ENCODE measurements at places on chromosomes 12 and 14.
A peak's percentile ranks its signal among the peaks of the same experiment; 100 is the strongest.

- no peak for DNase-seq
Observed at GRCh38 chr14:101501341-101501740, 60.0 kb upstream of the DIO3 start.

DNA sequence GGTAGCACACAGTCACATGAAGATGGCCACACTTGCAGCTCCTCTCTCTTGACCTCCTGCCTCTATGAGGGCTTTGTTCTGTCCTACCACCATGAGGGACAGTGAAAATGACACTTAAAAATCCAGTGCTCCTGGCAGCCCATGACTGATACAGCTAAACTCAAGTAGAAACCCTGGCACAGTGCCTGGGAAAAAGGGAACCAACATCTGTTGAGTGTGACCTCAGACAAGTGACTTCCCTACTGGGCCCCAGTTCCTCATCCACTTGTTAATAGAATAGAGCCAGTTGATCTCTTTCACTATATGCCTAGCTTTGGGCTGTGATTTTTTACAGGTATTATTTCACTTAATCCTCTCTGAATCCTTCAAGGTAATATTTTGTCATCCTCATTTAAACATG, 4.8 kb downstream of the GUCY2C start:
- no peak for DNase-seq

GRCh38 chr12:26046906-26047305, 77.9 kb downstream of the BHLHE41 start:
- DNase-seq, result no peak

DNA sequence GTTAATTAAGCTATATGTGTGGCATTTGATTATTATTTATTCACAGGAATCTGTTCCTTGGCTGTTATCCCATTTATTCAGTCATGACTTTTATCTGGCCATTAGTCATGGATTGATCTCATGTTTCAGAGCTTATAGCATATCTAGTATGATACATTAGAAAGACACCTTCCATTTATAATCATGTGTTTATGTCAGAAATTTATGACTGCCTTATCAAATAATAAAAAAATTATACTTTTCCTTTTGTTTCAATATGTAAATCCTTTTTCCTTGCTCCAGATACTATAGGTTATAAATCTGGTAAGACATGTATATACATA, 248.0 kb upstream of the PDE3A start:
- no peak for DNase-seq

- DNase-seq, result no peak
Observed at GRCh38 chr14:25484235-25484634, 434.3 kb upstream of the STXBP6 start.

DNA sequence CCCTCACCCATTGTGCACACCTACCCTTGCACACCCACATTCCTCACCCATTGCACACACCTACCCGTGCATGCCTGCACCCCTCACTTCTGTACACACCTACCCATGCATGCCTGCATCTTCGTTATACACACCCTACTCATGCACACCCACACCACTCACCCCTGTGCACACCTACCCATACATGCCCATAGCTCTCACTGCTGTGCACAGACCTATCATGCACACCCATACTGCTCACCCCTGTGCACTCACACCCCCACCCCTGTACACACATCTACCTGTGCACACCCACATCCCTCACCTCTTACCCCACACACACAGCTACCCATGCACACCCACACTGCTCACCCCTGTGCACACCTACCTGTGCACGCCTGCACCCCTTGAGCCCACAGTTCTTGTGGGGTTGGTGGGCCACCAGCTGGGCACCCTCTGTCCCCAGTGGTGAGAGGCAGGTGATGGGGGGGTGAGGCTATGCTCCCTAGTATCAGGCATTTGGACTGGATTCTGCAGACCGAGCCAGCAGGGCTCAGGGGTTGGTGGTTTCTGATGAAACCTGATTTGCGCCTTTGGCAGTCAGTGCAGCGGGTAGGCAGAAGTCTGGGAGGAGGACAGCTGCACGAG, 15.6 kb downstream of the CEP170B start:
- DNase-seq, result no peak

DNA sequence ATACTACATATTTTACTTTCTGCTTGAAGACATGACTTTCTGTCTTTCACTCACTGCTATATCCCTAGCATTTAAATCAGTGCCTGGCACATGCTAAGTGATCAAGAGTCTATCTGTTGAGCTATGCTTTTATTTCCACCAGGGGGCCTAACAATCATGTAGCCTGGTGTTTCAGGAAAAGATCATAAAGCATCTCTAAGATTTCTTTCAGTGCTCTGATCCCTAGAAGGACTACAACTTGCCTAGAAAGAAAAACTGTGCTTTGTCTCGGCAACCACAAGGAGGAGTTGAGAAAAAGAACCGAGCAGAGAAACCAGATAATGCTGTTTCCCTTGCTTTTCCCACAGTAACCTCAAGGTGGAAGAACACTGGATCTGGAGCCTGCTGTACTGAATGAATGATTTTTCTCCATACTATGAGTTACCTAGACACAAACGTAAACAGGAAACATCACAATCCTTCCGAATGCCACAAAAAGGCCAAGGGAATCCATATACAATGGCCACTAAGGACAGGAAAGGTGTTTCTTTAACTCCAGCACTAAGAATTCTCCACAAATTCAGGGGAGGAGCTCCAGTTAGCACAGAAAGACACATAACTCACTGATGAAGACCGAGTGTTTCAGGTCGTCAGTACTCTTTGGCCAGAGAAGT, 1.2 kb downstream of the CRY1 start:
- peak; percentile 28 for DNase-seq

DNA sequence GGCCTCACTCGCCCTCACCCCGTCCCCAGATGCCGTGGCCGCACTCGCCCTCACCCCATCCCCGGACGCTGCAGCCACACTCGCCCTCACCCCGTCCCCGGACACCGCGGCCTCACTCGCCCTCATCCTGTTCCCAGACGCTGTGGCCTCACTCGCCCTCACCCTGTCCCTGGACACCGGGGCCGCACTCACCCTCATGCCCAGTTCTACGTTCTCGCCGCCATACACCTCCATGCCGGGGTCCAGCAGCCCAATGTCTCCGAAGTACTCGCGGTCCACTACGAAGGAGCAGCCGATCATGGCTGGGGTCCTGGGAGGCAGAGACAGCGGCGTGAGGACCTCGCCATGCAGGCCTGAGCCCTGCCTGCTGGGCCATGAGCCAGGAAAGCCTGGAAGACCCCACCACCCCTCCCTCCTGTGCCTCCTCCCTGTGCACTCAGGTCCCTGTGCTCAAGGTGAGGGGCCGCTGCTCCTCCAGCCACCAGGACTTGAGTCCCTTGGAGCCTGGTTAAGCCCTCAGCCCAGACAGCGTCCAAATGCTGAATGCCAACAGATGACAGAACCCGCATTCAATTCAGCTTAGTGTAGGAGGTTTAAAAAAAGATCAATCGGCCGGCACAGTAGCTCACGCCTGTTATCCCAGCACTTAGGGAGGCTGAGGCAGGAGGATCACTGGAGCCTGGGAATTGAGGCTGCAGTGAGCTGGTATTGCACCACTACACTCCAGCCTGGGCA, 81.5 kb downstream of the GALNT9 start:
- DNase-seq, result no peak

DNA sequence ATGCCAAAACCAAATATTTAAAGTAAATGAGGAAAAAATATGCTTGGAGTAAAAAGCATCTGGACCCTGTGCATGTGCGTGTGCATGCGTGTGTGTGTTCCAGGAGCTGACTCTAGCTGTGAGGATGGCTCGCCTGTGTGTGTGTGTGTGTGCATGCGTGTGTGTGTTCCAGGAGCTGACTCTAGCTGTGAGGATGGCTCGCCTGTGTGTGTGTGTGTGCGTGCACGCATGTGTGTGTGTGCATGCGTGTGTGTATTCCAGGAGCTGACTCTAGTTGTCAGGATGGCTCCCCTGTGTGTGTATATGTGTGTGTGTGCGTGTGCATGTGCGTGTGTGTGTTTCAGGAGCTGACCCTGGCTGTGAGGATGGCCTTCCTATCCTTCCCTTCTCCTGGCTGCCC, 357.7 kb downstream of the CACNA1C start:
- no peak for DNase-seq

GRCh38 chr14:36028218-36028617, 148.3 kb downstream of the PTCSC3 start:
- DNase-seq, result peak; percentile 30

GRCh38 chr14:27958757-27959156, 807.8 kb upstream of the FOXG1 start:
- no peak for DNase-seq

DNA sequence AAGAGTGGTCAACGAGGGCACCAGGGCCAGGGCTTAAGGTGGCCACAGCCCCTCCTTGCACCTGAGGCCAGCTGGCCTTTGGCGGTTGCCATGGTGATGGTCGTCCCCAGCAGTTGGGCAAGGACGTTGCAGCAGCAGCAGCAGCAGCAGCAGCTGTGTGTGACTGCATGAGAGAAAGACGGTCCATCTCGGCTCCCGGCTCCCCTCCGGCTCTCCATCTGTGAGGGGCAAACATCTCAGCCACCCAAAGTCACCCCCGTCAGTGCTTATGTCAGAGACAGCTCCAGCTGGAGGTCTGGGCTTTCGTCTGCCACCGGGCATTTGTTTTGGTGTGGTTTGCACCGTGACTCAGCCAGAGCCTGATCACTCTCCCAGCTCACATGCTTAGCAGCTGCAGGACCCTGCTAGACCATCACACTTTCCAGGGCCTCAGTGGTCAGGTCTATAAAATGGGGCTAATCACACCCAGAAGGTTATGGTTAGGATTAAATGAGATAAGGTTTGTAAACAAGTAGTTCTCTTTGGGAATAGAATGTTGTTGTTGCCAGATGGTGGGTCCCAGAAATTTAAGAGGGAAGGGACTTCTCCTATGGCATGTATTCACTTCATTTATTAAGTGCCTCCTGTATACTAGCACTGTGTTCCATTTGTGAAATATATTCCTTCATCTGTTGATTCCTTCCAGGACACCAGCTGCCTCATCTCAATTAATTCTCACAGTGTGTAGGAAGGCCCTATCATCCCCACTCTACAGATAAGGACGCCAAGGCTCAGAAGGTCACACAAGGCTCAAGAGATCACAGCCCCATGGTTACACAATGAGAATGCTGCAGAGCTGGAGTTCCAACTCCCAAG, 212.6 kb upstream of the LHX5 start:
- DNase-seq, result no peak
